Ovary (tissue), 10 donors: ENCODE measurements at places on chromosomes 5 and 9.
A peak's percentile ranks its signal among the peaks of the same experiment; 100 is the strongest.

DNA sequence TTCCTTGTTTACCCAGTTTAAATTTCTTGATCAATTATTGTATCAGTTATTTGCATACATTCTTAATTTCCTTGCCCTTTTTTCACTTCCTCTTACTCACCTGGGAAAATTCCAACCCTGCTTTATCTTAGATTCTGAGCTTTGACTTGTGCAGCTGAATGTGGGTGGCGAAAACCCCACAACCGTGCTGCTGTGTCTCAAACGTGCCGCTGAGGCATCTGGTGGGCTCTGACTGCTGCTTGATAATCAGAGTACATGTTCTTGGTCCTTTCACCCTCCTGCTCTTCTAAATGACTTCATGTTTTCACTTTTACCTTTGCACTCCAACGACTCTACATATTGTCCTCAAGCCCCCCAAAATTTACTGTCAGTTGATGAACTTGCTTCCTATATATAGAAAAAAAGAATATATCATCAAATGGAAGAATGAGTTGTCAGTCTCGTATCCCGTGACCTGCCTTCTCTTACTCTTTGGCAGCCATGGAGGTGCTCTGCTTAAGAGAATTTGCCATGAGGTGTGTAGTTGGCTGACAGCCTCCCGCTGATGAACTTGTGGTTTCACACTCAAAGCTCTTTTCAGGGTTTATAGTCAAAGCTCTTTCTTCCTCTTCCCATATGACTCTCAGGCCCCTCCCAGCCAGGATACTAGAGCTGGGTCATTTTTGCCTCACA, 14.0 kb upstream of the JAK2 start:
- DNase-seq, result no peak

GRCh38 chr9:110451726-110452125, 114.1 kb upstream of the TXNDC8 start:
- no peak for DNase-seq

- DNase-seq, result no peak
Measured at GRCh38 chr5:59724482-59725391, 168.8 kb downstream of the PDE4D start.

DNA sequence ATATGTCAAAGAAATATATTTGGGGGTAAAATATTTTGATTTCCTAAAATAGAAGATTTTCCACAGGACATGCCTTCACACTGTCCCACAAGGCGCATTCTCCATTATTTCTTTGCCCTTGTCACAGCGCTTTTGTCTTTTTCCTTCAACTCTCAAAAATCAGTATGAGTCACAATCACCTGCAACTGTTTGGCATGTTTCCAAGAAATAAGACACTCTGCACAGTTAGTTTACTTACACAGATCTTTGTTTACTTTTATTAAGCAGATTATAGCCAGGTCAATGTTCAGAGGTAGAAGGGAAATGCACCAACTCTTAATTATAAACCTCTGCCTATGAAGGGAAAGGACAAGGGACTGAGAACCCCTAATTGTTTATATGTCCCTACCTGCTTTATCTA, 9.5 kb downstream of the CEMIP2 start:
- DNase-seq, result no peak

- DNase-seq, result no peak
Measured at GRCh38 chr9:92547356-92547755, 11.6 kb upstream of the ECM2 start.

DNA sequence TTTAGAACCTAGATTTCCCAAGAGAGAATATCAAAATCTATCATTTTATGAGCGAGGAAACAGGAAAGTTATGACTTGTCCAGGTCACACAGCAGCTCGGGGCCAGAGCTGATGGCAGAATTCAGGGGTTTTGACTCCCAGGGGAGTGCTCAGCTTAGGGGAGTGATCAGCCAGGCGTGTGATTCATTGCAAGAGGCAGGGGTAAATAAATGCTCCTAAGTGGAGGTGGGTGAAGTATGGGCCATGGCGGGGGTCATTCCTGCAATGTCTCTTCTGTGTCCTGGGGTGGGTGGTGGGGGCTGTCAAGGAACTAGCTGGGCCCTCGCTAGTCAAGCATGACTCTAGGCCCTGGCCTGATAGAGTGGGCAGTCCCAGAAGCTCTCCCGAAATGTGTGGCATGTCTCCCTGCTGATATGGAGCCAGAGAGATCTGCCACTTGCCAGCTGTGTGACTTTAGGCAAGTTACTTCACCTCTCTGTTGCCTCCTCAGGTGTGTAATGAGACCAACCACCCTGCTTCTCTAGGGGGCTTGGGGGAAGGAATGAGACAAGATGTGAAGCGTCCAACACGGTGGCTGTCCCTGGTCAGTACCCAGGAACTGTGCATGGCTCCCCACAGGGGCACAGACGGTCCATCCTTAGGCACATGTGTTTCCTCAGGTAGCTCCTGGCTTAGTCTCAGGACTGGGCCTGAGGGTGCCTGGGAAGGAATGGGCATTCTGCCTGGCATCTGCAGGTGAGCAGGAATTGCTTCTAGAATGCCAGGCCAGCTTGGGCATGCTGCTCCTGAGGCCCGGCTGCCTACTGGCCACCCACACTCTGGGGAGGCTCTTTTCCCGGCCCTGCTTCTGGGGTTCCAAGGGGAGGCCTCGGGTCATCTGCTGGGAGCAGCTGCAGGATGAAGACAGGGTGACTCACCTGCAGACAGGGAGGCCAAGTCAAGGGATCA, 36.5 kb upstream of the SH3PXD2B start:
- DNase-seq, result peak; percentile 17
